ENCODE measurements at places on chromosomes 11 and 22.

DNA sequence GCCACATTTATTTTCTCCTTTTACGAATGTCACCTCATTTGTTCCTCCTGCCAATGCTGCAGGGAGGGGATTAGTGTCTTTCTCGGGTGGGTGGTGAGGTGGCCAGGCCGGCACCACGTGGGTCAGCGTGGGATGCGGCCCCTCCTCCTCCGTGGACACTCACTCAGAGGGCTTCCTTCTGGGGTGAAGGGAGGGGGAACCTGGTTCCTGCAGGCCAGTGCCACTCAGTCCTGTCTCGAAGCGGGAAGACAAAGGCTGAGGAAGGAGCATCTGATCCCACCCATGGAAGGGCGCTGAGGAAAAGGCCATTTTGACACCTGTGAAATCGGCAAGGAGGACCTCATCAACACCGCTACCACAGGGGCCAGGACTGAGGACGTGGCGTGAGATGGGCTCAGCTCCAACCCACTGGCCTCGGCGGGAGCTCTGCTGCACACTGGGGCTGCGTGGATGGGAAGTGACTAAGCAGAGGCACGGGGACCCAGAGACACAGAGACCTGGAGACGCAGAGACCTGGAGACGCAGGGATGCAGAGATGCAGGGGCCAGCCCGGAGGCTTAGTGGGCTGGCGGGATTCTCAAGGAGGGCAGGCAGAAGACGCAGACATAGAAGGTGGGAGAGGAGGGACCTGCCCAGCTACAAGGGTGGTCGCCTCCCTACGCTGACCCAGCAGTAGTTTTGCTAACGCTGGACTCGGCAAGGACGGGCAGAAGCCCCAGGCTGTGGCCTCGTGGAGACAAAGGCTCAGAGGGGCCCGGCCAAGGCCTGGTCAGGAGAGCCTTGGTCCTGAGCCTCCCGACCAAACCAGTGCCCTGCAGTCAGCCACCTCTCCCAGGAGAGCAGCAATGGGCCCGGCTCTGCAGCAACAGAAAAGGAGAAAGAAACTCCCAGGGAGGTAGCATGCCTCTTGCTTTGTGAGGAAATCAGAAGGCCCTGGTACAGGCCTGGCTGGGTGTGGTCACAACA lies 1071.2 kb downstream of the BRD1 start:
- DNase-seq: no peak

DNA sequence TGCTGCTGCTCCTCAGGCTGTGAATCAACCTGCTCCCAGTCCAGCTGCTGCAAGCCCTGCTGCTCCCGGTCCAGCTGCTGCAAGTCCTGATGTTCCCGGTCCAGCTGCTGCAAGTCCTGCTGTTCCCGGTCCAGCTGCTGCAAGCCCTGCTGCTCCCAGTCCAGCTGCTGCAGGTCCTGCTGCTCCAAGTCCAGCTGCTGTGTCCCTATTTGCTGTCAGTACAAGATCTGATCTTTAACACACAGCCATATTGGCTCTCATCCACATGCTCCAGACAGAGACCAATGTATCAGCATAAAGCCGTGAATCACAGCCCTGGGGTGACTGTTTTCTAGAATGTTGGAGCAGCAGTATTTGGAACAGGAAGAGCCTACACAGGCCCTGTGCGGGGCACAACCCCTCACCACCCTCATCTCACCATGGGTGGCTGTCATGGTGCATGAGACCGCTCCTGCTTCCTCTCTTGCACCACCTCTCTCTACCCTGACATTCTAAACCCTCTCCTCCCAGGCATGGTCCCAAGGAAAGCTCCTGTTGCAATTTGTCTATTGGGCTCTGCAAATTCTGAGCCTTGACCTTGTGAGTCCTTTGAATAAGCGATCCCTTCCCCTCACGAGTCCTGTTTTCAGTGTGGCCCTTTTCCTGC lies 3.5 kb downstream of the KRTAP5-10 start:
- no peak for DNase-seq

GRCh38 chr11:3964056-3964455 lies 108.6 kb downstream of the STIM1 start:
- DNase-seq: no peak

DNA sequence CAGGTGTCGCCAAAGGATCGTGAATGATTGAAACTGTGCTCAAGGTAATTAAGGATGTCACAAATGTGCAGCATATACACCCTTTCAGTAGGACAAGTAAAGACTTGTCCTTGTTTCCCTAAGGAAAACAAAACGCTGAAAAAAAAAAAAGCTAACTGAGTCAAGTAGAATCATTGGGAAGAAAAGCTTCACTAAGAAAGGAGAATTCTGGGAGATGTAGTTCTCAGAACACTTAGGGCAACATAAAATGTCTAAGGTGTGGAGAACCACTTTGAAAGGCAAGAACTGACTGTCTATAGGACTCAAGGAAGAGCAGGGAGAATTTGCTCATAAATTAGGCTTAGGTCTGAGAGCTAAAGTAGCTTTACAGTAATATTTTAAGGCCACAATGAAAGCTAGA lies 2.9 kb upstream of the OR5T1 start:
- no peak for DNase-seq

DNA sequence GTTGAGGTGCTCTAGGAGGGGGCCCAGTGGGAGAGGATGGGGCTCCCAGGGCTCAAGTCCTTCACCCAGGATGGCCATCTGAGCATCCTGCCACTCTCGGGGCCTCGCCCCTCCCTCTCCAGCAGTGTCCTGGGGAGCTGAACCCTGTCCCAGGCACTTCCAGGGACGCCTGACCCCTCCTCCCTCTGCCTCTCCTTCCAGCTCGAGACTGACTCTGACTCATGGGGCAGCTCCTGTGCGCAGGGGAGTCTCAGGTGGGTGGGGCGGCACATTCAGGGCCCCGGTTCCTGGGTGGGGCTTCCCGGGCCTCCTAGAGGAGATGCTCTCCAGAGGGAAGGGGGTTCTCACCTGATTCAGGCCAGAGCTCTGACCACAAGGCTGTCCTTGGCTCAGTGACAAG lies 77.1 kb upstream of the IGLL5 start:
- DNase-seq: no peak

- no peak for DNase-seq
These were observed 60.8 kb downstream of the OTOG start for GRCh38 chr11:17607591-17608570.

- DNase-seq: peak; percentile 63
These were observed 3.8 kb downstream of the APOL3 start for GRCh38 chr22:36156515-36157419.

DNA sequence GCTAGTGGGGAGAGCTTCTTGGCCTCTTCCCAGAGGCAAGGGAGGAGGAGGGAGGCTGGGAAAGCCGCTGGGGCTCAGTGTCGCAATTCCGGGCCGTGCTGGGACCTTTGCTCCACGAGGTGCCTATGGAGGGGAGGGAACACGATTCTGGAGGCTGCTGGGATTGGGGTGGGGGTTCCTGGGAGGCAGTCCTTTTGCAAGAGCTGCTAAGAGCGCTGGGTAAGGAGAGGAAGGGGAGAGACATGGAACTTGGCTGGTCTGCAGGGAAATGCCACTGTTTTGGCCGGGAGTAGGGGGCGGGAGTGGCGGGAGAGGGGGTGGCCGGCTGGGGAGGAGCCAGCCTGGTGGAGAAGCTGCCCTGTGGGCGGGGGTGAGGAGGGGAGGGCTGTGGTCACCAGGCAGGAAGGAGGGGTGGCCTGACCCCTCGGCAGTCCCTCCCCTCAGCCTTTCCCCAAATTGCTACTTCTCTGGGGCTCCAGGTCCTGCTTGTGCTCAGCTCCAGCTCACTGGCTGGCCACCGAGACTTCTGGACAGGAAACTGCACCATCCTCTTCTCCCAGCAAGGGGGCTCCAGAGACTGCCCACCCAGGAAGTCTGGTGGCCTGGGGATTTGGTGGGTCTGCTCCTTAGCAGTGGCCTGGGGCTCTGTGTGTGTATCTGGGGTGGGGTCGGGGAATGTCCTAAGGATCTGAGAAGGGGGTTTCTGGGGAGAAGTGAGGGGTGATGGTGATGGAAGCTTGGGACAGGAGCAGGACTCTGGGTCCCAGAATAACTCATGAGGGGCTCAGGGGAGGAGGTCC lies at the start of gene NR1H3:
TSS of gene NR1H3 (plus strand) at position 480 of the 800 bp plus-strand sequence. CDS start 1,221 bp downstream, outside the sequence.
- no peak for DNase-seq

DNA sequence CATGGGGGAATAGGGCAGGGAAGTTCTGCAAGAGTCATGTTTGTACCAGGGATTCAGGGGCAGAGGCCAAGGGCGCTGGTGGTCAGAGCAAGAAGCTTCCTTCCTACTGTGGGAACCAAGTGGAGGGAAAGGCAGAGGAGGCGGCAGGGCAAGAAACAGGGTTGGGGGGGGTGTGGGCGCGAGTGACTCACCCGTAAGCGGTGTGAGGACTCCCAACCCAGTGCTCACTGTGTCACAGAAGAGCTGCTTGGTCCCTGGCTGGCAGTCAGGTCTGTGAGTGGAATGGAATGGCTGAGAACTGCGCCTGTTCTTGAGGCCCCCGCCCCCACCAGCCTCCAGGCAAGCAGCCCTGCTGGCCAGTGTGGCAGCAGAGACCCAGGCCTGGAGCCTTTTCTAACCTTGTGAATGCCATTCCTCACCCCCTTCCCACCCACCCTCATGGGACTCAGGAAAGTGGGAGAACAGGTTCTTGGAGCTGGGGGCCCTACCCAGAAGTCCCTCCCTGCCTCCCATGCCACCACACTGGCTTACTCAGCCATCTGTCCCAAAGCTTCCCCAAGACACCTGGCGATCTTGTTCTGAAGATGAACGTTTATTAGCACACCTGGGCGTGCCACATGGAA lies 4.7 kb downstream of the LRRC10B start:
- no peak for DNase-seq

DNA sequence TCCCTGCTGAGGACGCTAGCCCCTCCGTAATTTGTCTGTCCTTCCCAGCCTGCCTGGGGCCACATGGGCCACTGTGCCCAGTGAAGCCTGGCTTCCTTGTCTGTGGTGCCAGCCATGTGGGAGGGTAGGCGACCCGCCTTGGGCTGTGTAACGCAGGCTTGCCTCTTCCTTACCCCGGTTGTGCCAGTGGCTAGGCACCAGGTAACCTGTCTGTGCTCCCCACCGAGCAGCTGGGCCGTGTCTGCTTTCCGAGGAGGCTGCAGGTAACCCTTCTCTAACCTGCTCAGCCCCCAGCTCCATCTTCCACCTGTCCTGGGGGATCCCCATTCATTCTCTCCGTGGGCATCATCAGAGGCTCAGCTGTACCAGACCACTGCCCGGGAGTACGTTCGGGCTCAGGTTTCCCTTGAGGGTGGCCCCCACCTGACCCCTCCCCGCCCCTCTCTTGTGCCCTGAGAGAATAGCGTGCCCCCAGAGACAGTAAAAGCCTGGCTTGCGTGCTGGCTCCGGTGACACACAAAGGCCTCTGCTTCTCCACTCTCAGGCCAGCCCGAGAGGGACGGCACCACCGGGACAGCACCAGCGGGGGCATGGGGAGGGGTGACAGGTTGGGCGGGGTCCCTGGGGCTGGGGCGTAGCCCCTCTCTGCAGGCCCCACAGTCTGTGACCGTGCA lies 79.1 kb downstream of the CDKN1C start:
- no peak for DNase-seq

DNA sequence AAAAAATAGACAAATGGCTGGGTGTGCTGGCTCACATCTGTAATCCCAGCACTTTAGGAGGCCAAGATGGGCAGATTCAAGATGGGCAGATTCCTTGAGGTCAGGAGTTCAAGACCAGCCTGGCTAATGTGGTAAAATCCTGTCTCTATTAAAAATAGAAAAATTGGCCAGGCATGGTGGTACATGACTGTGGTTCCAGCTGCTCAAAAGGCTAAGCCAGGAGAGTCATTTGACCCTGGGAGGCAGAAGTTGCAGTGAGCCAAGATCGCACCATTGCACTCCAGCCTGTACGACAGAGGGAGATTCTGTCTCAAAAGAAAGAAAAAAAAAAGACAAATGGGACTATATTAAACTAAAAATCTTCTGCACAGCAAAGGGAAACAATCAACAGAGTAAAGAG lies 55.4 kb downstream of the USP35 start:
- DNase-seq: no peak

- DNase-seq: peak; percentile 94
These were observed 72.9 kb downstream of the LARGE2 start for GRCh38 chr11:45995342-45995734.

DNA sequence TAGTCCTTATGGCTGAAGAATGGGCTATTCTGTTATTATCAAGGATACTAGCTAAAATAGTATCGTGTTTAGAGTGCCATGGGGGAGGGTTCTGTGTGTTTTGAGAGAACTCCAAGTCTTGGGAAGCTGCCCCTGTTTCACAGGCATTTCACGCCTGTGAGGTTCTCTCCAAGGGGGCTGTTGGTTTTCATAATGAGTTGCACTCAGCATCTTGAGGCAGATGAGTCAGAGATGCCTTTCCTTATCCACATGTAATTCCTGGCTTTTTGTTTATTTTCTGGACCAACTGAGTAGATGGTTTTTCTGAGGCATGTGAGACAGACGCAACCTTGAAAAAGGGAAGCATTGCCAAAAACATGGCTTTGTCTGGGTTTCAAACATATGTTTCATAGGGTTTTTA lies 203.7 kb downstream of the ARHGAP42 start:
- DNase-seq: no peak

GRCh38 chr11:65506772-65507505 lies 8.1 kb downstream of the MALAT1 start:
- peak; percentile 83 for DNase-seq

DNA sequence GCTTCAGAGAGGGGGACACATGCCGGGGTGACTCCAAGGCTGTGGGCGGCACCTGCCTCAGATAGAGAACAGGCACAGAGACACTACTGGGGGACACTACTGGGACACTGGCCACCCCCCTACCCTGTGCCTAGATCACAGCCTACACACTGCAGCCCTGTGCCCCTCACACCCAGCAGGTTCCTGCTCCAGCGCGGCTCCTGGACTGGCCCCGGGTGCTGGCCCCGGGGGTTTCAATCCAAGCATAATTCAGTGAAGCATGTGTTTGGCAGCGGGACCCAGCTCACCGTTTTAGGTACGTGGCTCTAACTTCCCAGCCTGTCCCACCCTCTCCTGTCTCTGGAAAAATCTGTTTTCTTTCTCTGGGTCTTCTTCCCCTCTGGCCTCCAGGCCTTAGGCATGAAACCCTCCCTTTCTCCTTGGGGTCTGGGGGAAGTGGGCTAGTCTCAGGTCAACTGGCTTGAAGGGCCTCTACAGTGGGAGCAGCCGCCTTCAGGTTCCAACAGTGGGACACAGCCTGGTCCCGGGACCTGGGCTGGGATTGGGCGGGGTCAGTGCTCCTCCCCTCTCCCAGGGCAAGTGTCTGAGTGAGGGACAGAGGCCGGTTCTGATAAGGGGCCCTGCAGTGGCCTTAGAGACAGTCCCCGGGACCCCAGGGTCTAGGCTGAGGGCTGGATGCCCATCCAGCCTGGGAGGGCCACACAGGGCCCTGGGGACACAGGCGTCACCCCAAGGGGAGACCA lies 98.8 kb downstream of the CRYBB2 start:
- DNase-seq: no peak

- DNase-seq: no peak
These were observed 6.6 kb downstream of the TNKS1BP1 start for GRCh38 chr11:57318178-57318577.

- no peak for DNase-seq
These were observed 29.5 kb upstream of the SCUBE2 start for GRCh38 chr11:9120664-9121468.

GRCh38 chr11:77203901-77204753 lies 76.1 kb downstream of the MYO7A start:
- DNase-seq: no peak

DNA sequence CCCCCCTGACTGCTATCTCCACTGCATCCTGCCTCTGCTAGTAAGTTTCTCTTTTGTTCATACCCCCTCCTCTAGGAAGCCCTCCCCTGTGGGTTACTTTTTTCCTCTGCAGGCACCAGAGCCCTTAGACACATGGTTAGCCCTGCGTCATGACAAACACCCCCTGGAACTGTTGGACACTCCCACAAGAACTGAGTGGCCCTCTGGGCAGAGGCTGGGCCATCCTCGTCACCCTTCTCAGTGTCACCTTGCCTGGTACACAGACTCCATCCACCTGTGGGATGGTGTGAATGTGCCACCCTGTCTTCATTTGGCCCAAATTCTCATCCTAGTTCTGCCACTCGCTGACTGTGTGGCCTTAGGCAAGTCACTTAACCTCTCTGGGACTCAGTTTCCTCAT lies 4.1 kb upstream of the RAB3IL1 start:
- no peak for DNase-seq
